ENCODE measurements at places on chromosomes 4 and X.

- DNase-seq = no peak
Measured at GRCh38 chr4:19675172-19675811, 576.4 kb upstream of the SLIT2 start.

DNA sequence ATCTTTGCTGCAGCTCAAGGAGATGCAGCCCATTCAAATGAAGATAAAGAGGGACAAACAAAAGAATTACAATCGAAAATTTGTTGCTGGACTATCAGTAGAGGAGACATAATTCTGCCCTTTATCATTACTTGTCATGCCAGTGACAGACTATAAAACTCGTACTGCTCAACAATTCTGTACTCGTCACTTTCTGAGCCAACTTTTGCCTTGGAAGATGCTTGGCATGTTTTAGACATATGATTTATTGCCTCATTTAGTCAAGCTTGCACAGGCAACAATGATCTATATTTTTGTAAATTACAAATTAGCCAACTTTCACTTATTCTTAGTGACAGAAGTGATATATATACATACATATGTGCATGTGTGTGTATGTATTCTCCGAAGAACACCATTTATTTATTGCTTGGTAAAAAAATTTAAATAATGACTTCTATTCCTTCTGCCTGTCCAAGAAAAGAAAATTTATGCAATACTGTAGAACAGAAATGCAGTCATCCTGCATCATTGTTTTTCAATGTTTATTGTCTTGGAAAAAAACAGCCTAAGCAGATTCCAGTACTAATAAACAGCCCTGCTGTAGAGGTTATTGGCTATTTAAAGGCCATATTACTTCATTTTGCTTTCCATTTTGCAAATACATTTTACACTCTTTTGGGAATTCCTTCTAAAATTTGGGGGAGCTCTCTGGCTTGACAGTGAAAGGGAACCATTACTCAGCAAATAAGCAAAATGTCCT lies 374.9 kb upstream of the GALNT7 start:
- no peak for DNase-seq

GRCh38 chr4:140557831-140558435 lies 10.8 kb downstream of the UCP1 start:
- no peak for DNase-seq

DNA sequence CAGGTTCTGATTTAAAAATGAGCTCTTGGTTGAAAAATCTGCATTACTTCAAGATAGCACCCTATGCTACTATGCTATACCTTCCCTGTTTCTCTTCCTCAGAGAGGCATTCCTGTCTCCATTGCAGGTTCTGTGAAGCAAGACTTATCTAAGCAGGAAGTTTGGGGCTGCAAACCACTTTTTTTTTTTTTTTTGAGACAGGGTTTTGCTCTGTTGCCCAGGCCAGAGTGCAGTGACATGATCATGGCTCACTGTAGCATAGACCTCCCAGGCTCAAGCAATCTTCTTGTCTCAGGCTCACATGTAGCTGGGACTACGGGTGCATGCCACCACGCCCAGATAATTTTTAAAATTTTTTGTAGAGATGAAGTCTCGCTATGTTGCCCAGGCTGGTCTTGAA lies 4.0 kb upstream of the CCNG2 start:
- no peak for DNase-seq

- no peak for DNase-seq
Measured at GRCh38 chrX:56554870-56555269, 8.6 kb upstream of the UBQLN2 start.

DNA sequence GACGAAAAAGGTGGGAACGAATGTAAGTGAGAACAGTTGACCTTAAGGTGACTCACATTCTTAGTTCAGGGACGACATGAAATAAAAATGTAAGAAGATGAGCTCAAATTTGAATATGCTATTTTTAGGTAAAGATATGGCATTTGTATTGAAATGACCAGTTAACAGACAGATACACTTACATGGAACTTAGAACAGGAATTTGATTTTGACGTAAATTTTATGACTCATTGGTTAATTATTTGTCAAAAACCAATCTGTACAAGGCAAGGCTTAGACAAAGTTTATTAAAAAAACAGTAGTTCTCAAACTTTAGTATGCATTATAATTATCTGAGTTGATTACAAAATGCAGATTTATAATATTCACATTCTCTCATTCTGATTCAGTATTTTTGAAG lies 469.4 kb downstream of the CFAP47 start:
- DNase-seq = no peak

DNA sequence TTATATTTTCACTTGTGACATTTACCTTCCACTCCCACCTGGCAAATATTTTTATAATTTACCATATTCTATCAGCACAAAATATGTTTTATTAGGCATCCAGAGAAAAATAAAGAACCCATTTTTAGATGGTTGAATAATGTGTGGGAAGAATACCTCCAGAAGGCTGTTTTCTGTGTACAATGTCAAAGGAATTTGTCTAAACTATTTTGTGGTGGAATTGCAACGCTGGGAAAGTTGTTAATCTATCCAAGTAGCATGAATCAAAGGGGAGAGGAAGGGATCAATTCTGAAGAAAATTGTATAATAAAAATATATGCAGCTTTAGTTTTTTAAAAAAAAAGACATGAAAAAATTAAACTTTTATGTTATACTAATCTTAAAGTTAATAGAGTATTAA lies 706.5 kb downstream of the FSTL5 start:
- no peak for DNase-seq

Data from brain pericyte (primary cell).